ENCODE measurements at places on chromosomes 13 and 19.

GRCh38 chr13:51330791-51331190 is 8.7 kb upstream of the SERPINE3 start:
- DNase-seq, result peak; percentile 50

- DNase-seq, result no peak
Measured at GRCh38 chr19:30549151-30549550, 177.0 kb downstream of the ZNF536 start.

DNA sequence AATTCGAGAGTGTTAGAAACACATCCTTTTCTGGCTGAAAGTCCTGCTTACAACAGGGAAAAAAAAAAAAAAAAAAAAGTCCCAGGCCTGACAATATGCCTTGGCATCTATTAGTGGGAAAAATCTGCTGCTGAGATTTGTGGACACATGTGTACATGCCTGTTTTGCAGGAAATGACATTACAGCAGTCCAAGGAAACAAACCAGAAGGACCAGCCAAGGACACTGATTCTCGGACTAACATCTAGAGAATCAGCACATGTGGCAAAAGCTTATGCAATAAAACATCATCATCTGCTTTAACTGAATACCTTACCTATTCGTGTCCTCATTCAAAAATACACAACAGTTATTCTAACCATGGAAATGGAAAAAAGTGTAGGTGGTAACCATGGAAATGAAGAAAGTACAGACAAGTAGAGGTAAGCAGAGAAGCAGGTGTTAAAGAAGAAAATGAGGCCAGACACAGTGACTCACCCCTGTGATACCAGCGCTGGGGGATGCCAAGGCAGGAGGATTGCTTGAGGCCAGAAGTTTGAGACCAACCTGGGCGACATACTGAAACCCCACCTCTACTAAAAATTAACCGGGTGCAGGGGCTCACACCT is 9.4 kb upstream of the DPY19L3 start:
- DNase-seq, result peak; percentile 44

- no peak for DNase-seq
Measured at GRCh38 chr19:18606281-18607225, at the start of gene CRLF1. TSS of gene CRLF1 (minus strand) at chr19:18606799. CDS start at chr19:18606656, 143 bp downstream.

DNA sequence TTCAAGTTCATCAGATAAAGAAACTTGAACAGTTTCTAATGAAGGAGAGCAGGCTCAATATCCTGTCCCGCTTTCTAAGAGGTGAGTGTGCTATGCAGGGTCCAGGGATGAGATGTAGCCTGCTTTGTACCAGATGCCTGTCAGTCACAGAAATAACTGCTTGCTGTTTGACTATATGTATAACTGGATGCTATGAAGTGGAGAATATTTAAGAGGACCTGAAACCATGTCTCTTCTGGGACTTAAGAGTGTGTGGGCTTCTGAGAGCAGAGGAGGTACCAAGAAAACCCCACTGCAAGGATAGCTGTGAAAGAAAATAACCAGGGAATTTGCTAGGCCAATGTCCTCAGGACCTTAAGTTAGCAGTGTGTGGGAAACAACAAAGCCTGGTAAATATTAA is 246.3 kb upstream of the RFC3 start:
- no peak for DNase-seq

DNA sequence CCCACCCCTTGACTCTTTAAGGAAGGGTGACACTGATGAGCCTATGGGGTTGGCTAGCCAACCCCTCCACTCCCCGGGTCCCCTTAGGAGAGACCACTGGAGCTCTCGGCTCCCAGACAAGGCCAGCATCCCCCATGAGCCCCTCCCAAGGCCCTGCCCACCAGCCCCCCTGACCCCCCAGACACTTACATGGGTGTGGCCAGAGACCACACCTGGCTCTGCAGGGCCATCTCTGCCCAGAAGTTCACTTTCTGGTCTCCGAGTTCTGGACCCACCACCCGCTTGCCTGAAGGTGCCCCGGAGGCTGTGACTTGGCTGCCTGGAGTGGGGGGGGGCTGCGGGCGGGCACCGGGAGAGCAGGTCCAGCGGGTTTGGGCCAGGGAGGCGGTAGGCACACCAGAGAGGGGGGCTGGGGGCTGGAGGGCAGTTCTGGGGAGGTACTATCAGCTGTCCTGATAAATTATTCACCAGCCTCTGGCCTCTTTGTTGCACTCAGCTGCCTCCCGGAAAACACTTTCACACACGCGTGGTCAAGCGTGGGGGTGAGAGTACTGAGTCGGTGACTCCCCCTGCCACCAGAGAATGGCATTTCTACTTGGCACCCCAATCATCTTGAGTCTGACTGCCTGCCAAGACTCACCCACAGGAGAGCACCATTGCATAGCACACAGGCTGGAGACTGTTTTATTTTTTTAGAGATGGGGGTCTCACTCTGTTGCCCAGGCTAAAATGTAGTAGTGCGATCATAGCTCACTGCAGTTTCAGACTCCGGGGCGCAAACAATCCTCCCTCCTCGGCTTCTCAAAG is at the start of gene PALM3:
TSS of gene PALM3 (minus strand) at position 326 of the 807 bp plus-strand sequence. CDS start at position 230, 96 bp downstream.
- no peak for DNase-seq

DNA sequence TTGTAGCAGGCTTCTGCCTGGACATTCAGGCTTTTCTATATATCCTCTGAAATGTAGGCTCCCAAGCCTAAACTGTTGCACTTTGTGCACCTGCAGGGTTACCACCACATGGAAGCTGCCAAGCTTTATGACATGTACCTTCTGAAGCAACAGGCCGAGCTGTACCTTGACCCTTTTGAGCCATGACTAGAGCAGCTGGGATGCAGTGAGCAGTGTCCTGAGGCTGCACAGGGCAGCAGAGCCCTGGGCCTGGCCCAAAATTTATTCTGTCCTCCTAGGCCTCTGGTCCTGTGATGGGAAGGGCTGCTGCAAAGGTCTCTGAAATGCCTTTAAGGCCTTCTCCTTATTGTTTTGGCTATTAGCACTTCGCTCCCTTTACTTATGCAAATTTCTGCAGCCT is 23.5 kb upstream of the CD177 start:
- DNase-seq, result no peak

DNA sequence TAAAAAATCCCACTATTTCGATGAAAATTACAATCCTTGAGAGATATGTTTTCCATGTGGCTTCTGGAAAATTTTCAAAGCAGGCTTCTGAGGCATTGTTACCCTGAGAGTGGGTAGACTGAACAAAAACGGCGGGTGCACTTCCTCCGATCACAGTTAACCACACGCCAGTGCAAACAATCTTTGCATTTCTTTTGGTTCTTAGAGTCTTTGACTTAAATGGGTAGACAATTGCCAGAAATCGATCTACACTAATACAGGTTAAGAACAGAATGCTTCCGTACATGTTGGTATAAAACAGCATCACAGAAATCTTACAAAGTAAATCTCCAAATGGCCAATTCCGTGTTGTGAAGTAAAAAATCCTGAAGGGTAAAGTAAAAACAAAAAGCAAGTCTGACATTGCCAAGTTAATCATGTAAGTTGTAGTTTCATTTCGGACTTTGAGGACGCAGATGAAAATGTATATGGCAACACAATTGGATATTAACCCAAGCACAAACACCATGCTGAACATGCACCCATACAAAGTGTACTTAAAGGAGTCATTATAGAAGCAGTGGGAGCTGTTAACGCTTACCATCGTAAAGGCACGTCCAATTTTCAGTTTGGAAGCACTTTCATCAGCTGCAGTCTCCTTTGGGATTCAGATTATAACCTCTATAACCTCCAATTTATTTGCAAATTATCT is 927 bp downstream of the LPAR6 start:
- DNase-seq, result peak; percentile 25

- peak; percentile 84 for DNase-seq
Measured at GRCh38 chr13:47908197-47908902, 92.7 kb downstream of the SUCLA2 start.

GRCh38 chr19:991174-991931 is 7.2 kb downstream of the WDR18 start:
- no peak for DNase-seq

Measured in mammary epithelial cell (primary cell).